ENCODE measurements at places on chromosomes 12 and 14.

GRCh38 chr12:109768901-109769670 lies 55.5 kb downstream of the FAM222A start:
- no peak for DNase-seq

DNA sequence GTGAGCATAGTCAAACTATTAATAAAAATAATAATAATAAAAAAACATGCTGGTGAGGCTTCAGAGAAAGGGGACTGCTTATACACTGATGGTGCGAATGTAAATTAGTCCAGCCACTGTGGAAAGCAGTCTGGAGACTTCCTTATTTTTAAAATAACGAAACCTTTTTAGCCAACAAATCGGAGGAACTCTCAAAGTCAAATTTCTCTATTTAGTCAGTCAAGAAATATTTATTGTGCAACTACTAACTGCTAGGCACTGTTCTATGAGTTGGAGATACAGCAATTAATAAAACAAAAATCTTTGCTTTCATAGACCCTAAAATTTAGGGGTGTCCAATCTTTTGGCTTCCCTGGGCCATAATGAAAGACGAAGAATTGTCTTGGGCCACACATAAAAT lies 10.8 kb downstream of the TAOK3 start:
- DNase-seq, result no peak

- DNase-seq, result no peak
These were observed 3.3 kb upstream of the KRT75 start for GRCh38 chr12:52437508-52437907.

- no peak for DNase-seq
These were observed 1.7 kb upstream of the RBM23 start for GRCh38 chr14:22920697-22921096.

DNA sequence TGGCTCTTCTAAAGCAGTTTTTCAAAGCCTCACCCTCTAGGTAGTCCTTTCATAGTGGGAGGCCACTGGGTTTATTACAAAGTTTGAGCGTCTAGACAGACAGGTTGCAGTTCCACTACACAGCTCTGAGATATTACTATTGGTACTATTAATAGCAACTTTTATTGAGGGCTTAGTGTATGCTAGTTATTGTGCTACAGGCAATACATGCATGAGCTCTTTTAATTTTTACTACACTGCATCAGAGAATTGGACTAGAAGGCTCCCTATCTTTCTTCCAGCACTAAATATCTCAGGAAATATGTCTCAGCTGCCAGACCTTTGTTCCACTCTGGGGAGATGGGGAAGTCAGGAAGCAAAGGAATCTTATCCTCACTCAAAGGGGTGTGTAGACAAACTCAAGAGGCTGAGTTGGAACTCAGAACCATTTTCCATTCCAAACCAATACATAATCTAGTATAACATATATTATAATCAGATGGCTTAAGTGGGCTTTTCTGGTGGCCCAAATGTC lies 161.8 kb upstream of the SLC38A2 start:
- DNase-seq, result no peak

- DNase-seq, result no peak
These were observed 94.1 kb downstream of the SLC2A13 start for GRCh38 chr12:40011775-40012129.

DNA sequence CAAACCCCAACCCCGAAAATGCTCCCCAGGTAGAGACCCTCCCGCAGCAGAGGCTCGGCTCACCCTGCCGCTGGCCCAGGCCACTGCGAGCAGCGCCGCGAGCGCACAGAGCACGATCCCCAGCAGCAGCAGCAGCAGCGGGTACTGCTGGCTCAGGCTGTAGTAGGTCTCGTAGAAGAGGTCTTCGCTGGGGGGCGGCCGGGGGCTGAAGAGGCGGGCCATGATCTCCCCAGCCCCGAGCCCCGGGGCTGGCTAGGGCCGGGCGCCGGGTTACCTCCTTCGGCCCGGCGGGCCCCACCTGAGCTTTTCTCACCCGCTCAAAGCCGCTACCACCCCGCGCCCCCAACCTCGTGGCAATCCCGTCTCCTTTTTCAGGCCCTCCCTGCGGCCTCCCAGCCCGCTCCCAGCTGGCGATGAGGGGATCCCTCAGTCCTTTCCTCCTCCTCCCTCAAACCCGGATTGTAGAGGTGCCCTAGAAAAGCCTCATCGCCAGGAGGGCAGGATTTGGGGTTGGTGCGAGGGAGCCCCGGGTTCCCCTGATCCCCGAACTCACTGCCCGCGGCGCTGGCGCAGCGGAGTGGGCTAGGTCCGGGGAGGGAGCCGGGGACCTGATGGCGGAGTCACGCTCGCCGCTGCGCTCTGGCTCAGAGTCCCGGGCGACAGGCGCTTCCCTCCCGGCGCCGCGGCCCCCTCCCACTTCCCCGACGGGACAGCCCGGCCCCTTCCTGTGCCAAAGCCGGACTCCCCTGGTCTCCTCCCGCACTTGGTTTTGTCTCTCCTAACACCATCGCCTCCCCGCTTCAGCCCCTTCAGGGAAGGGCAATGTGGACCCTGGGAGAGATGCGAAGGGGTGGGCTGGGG lies at the start of gene ADCY4:
TSS of gene ADCY4 (minus strand) at position 641 of the 861 bp plus-strand sequence. CDS start at position 222, 419 bp downstream.
- peak; percentile 17 for DNase-seq

DNA sequence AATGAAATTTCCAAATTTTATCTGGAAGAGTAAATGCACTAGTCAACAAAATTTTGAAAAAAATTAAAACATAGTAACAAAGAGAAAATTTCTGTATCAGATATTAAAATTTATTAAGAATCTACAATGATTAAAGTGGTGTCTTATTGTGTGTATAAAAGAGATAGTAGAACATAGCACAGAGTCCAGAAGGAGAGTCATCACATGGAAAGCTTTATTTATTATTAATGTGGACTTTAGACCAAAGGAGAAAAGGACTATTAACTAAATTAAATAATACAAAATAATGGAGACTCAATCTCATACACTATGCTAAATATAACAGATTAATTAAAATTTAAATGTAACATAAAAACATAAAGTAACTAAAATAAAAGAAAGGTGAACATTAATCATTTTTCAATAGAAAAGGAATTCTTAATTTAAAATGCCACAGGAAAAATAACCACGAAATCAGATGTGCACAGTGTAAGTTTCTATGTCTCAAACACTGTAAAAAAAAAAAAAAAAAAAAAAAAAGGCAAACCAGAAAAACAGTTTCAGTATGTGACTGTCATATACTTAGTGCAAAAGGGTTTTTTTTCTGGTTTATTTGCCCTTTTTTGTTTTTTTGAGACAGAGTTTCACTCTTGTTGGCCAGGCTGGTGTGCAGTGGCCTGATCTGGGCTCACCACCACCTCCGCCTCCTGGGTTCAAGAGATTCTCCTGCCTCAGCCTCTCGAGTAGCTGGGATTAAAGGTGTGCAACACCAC lies 95.4 kb downstream of the MYF5 start:
- DNase-seq, result no peak

DNA sequence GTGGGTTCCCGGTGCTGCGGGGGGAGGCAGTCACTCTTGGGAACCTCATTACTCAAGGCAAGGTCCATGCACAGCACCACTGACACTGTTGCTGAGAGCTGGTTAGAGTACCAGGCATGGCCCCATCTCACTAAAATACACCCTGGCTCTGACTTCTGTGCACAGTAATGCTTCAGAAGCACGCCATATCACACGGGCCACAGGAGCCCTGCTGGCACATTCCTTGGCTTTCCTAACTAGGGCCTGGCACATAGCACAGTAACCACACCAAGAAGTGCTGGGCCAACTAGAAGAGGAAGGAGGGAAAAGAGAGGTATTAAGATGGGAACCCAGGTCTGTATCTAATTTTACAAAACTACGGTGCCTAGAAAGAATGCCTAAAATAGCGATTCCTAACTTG lies 13.5 kb upstream of the RAB35 start:
- DNase-seq, result no peak

- DNase-seq, result no peak
These were observed 2.6 kb downstream of the GPR162 start for GRCh38 chr12:6824085-6824775.

- no peak for DNase-seq
These were observed 1.0 kb downstream of the DGKA start for GRCh38 chr12:55931780-55932550.

- no peak for DNase-seq
These were observed 21.7 kb downstream of the GALNT16 start for GRCh38 chr14:69281450-69282169.

Data from T-helper 9 cell (primary cell).